ENCODE measurements at places on chromosomes 16 and 17.

DNA sequence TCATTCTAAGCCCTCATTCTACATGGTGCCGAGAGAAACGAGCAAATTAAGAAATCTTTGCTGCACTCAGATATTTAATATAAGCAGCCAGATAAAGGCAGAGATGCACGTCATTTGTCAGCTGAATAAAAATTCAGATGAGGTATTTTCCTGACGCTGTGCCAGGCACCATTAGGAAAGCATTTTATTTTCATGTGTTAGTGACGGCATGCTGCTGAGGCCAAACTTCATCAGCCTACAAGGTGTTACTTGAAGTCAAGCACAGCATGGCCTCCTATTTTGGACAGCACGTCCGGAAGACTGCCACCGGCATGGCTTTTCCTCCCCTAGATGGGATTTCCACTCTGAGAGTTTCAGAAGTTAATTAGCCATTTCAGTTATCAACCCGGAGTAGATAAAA is 70.3 kb downstream of the IRX3 start:
- no peak for DNase-seq

- no peak for DNase-seq
Measured at GRCh38 chr17:40065769-40066510, 3.2 kb downstream of the THRA start.

DNA sequence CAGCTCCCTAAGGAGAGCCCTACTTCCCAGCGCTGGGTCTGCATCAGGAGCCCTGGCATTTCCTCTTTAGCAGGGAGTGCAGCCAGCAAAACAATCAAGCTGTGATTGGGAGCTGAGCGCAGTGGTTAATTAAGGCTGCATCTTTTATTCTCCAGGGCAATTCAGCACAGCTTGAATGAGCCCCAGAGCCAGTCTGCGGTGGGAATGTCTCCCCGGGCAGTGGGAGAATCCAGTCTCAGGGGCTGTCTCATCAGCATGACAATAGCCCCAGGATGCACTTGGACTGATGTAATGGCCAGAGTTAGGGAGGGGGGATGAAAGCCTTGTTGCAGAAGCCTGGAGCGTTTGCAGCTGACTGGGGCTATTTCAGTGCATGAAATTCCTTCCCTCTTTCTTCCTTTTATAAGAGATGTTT is 292.6 kb upstream of the SOX9 start:
- DNase-seq, result no peak

GRCh38 chr17:57705921-57706695 is 39.0 kb downstream of the CCDC182 start:
- DNase-seq, result no peak

GRCh38 chr16:9820476-9821246 is 361.6 kb downstream of the GRIN2A start:
- DNase-seq, result no peak

DNA sequence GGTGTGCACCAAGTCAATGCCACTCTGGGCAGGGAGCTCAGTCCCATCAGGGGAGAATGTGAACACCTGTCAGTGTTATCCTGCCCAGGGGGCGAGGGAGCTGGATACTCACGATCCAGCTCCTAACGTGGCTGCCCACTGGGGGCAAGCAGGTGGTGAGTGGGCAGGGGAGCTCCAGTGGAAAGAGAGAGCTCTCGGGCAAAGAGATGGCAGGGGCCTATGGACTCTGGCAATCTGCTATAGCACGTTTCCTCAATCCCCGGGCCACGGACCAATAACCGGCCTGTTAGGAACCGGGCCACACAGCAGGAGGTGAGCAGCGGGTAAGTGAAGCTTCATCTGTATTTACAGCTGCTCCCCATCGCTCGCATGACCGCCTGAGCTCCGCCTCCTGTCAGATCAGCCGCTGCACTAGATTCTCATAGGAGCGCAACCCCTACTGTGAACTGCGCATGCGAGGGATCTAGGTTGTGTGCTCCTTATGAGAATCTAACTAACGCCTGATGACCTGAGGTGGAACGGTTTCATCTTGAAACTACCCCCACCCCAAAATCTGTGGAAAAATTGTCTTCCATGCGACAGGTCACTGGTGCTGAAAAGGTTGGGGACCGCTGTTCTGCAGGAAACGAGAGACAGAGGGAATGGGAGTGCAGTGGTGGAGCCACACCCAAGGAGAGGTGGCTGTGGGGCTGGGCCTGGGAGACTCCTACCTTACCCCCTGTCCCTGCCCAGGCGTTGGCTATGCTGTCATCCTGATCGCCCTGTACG is 15.6 kb downstream of the SLC6A2 start:
- no peak for DNase-seq

GRCh38 chr16:48024042-48024441 is 131.8 kb downstream of the ABCC12 start:
- no peak for DNase-seq

GRCh38 chr16:22816475-22816874 is 2.5 kb downstream of the HS3ST2 start:
- no peak for DNase-seq

- no peak for DNase-seq
Measured at GRCh38 chr17:69560987-69561441, 146.5 kb downstream of the MAP2K6 start.

GRCh38 chr16:52976539-52977167 is 76.0 kb downstream of the CHD9NB start:
- DNase-seq, result no peak
